ENCODE measurements at places on chromosomes 7 and 10.

- DNase-seq, result no peak
Observed at GRCh38 chr7:66696774-66697191, 43.8 kb upstream of the RABGEF1 start.

GRCh38 chr10:91298224-91298871 lies 77.9 kb downstream of the PCGF5 start:
- peak; percentile 73 for DNase-seq

- DNase-seq, result no peak
Observed at GRCh38 chr7:136228171-136228570, 251.0 kb upstream of the MTPN start.

- DNase-seq, result no peak
Observed at GRCh38 chr10:126373147-126373546, 15.1 kb downstream of the ADAM12 start.

DNA sequence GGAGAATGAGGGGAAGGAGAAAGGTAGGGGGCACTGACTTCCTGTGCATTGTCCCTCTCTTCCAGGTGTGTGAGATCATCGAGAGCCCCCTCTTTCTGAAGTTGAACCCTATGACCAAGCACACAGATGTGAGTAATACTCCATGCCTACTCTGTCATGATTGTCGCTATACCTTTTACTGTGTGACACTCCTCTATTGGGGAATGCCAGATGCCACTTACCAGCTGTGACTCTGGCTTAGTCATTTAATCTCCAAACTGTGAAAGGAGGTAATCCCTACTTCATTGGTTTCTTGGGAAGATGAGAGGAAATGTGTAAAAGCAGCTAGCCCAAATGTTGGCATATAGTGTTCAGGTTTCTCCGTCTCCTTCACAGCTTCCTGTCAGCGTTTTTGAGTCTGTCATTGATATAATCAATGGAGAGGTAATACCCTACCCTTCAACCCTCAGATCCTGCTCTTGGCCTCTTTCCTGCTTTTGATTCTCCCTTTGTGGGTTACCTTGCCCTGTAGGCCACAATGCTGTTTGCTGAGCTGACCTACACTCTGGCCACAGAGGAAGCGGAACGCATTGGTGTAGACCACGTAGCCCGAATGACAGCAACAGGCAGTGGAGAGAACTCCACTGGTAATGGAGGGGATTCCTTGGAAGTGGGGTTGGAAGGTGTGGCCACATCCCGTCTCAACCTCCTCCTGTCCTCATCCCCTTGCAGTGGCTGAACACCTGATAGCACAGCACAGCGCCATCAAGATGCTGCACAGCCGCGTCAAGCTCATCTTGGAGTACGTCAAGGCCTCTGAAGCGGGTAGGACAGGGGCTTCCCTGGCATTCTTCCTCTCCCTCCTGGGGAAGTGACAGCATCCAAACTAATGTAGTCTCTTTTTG lies 2.0 kb downstream of the COPS6 start:
- no peak for DNase-seq

GRCh38 chr7:155003092-155003375 lies at the start of gene PAXIP1:
Gene PAXIP1 (minus strand): TSS chr7:155003124. CDS start chr7:155002929, 195 bp downstream.
- DNase-seq, result peak; percentile 40

- DNase-seq, result no peak
Observed at GRCh38 chr7:11434366-11434765, 397.6 kb downstream of the THSD7A start.

GRCh38 chr7:148720472-148720871 lies 21.8 kb downstream of the CUL1 start:
- DNase-seq, result no peak

- no peak for DNase-seq
Observed at GRCh38 chr7:88200789-88201188, 19.0 kb downstream of the SRI start.

All from activated CD4-positive, alpha-beta T cell treated with anti-CD3 and anti-CD28 coated beads for 24 hours (primary cell).